ENCODE measurements at places on chromosomes 7 and 10.
A peak's percentile ranks its signal among the peaks of the same experiment; 100 is the strongest.

GRCh38 chr7:47179812-47180515, 401.9 kb downstream of the TNS3 start:
- peak; percentile 4 for DNase-seq

GRCh38 chr10:71294856-71295255, 24.2 kb upstream of the SLC29A3 start:
- no peak for DNase-seq

DNA sequence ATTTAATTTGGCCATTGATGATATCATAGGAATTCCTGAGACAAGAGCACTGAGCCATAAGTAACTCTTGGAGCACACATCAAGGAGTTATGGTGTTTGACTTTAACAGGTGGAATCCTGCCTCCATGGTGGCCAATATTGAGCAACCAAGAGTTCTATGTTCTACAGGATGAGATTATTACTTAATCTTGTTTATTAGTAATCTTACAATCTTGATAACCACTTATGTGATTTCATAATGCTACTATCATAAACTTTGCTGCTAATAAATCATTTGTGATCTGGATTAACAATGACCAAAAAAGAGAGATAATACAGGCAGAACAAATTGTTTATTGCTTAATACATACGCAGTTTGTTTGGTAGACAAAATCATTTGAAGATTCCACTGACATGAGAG, 27.5 kb upstream of the PDK4 start:
- no peak for DNase-seq

DNA sequence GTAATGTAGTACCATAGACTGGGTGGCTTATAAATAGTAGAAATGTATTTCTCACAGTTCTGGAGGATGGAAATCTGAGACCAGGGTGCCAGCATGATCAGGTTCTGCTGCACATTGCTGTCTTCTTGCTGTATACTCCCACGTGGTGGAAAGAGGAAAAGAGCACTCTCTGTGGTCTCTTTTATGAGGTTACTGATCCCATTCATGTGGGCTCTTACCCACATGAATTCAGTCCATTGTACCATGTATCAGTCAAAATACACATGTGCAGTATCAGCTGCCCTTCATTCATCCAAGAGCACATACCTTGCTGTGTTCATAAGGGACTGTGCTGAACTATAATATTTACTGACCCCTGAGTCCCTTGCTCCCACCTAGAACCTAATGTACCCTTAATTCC, 17.1 kb downstream of the PNLIPRP2 start:
- DNase-seq, result no peak

DNA sequence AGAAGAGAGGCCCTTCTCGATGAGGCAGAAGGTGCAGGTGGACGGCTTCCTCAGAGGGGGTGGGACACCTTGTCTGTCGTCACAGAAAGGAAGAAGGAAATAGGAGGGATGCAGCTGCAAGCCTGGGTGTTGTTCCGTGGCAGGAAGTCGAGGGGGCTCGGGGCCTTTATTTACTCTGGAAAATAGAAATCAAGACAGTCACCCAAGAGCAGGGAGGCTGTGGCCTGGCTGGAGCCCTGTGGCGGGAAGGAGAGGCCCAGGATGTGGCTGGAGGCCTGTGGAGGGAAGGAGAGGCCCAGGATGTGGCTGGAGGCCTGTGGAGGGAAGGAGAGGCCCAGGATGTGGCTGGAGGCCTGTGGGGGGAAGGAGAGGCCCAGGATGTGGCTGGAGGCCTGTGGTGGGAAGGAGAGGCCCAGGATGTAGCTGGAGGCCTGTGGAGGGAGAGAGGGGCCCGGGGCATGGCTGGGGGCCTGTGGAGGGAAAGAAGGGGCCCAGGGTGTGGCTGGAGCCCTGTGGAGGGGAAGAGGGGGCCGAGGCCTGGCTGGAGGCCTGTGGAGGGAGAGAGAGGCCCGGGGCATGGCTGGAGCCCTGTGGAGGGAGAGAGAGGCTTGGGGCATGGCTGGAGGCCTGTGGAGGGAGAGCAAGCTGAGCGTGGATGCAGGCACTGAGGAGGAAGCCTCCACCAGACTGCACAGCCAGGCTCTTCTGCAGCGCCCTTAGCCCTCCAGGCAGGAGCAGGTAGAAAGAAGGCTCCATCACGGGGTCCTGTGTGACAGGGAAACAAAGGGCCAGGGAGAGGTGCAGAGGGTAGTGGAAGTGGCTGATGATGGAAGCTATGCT, 97.3 kb upstream of the SFMBT2 start:
- no peak for DNase-seq

DNA sequence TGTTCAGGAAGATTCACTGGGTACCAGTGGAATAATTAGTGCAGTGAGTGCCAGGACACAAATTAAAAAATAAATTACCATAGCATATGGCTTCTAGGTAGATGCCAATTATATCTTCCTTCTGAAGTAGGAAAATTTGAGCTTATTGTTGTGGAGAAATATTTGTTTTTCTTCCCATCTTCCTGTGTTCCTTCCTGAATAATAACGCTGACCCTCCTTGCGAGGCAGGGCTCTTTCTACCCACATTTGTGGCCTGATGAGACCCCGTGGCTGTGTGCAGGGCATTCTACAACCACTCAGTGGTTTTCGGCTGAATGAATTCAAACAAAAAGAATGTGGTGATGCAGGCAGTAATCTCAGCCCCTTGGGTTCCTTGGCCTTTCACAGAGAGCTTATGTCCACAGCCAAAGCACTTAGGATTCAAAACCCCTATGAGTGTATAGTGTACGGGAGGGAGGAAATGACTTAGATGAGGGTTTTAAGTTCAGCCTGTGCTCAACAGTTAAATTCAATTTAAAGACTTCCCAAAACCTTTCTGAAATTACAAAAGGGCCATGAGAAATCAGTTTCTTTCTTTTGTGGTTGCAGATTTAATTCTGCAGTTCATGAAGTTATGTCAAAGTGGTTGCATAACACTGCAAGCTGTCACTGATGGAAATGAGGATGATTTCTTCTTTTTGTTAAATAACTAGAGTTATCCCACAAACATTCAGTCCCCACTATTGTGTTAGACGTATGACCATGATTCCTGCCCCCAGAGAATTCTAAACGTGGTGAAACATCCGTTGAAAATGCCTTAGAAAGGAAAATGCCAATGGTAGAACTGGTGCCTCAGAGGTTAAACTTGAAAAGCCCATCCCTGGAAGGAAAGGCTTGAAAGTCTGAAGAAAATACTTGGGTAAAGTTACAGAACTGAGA, 255.3 kb downstream of the FZD1 start:
- no peak for DNase-seq

DNA sequence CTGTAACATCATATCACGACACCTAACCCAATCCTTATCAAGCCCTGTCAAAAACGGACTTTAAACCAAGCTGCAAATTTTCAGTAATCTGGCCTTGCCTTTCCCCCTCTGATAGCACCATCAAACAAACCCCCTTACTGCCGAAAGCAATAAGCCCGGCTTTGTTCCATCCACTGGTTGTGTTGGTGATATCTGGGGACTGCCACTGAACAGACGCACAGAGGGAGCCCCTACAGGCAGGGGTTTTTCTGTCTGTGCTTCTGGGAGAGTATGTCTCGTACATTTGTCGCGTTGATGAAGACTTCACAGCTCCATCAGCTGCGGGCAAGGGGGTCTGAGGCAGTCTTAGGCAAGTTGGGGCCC, 550 bp upstream of the PLAU start:
- DNase-seq, result no peak

DNA sequence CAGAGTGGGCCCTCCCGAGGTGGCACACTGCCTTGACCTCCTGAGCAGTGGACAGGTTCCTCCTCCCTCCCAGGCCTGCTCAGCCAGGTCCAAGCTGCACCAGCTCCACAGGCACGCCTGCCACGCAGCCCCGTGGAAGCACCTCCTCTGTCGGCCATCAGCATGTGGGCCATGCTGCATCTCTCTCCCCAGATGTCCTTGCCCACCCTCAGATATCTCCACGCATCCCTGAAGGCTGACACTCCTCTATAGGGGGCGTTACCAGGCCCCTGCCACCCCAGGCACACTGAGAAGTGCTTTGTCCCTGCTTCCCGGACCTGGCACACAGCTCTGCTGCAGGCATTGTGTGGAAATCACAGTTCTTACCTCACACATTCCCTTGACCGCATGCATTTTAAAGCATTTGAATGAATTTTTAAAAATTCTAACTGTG, 598.5 kb downstream of the SDK1 start:
- DNase-seq, result no peak

GRCh38 chr7:116315293-116315692, 105.0 kb downstream of the TES start:
- DNase-seq, result no peak

DNA sequence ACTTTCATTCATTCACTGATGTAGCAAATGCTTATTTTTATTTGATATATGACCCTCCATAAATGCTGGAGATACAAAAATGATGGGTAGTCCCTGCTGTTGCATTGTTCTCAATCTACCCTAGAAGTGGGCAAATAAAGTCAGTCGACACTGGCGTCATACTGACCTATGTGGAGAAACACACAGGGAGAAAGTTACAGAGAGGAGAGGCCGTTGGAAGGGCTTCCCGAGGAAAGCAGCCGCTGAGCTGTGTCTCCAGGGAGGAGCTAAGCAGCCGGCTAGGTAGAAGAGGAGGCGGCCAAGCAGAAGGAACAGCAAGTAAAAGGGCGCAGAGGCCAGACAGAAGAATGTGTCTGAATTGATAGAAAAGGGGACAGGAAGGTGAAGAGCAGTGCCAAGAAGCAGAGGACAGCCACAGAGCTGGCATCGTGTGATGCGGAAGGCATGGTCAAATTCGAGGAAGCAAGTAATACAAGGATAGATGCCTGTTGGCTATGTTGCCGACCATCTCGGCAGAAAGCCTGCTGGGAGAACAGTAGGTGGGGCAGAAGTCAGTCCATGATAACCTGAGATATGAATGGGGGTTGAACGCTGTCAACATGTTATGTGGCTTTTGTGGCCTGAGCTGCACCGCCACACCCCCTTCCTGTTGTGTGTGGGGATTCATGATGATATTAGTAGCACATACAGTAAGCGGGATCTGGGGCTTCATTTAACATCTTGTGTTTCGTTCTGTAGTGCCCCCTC, 25.9 kb downstream of the ST8SIA6 start:
- peak; percentile 78 for DNase-seq

- DNase-seq, result no peak
These were observed 737 bp downstream of the CNNM2 start for GRCh38 chr10:102918817-102919245.

DNA sequence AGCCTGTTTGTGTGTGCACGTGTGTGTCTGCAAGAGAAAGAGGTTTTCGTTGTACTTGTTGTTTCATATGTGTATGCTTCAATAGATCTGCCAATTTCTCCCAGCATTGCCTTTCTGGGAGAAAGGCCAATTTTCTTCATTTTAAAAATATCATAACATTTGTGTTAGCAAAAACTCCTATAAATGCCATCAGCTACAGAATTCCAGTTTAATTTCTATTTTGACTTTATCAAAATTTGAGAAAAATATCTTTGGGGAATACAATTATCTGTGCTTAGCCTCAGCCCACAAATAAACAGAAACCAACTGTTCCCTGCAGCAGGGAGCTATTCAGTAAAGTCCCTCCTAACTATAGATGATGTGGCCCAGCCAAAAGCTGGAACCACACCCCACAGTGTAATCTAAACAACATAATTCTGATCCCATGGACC, 68.3 kb upstream of the MGMT start:
- DNase-seq, result no peak

DNA sequence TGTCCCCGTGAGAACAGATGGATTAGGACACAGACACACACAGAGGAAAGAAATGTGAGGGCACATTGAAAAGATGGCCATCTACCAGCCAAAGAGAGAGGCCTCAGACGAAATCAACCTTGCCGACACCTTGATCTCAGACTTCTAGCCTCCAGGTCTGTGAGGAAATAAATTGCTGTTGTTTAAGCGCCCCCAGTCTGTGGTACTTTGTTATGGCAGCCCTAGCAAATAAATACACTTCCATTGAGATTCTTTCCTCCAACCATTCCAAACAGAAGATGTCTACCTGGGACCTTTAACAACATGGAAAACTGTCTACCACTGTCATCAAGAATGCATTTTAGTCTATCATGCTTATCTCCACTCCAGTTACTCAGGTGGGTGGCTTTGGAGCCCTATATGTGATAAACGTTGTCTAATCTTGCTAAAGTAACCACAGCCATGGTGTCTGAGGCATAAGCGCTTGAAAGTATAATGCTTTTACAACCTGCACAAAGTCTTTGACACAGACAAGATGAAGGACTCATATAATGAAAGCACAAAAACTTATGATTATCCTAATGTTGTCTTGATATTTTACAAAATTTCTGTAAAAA, 244.3 kb downstream of the MTERF1 start:
- DNase-seq, result no peak

DNA sequence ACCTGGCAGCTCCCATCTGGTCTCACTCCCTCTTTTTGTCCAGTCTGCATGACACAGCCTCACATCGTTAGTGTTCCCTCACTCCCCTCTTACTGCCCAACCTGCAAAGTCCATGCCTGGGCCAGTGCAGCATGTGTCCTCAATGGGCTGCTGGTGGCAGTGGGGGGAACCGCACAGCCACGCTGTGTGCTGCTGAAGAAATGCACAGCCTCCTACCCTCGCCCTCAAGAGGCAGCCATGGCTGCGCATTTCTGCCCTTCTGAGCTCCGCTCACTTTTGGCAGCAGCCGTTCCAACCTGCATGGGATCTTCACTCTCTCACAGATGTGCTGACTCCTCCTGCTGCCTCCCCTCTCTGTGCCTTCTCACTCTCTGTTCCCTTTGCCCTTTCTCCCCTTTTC, 103.4 kb downstream of the EGFR start:
- DNase-seq, result no peak

DNA sequence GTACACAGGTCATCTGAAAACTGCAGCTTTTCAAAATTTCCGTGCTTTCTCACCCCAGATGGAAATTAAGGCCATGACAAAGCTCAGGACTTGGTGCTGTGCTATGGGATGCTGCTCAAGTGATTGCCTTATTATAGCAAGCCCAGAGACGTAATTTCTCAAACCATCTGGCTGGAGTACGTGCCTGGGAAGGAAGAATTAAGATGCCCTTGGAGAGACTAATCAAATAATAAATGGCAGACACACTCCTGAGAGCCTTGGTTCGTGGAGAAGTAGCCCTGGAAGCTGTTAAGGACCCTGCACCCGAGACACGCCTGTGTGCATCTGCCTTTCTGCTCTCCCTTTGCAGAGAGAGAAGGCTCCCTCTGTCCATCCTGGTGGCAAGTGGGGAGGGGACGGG, 38.3 kb upstream of the PRLHR start:
- no peak for DNase-seq

Measured in GDM1 (cell line).